ENCODE measurements at places on chromosomes 16 and 17.

DNA sequence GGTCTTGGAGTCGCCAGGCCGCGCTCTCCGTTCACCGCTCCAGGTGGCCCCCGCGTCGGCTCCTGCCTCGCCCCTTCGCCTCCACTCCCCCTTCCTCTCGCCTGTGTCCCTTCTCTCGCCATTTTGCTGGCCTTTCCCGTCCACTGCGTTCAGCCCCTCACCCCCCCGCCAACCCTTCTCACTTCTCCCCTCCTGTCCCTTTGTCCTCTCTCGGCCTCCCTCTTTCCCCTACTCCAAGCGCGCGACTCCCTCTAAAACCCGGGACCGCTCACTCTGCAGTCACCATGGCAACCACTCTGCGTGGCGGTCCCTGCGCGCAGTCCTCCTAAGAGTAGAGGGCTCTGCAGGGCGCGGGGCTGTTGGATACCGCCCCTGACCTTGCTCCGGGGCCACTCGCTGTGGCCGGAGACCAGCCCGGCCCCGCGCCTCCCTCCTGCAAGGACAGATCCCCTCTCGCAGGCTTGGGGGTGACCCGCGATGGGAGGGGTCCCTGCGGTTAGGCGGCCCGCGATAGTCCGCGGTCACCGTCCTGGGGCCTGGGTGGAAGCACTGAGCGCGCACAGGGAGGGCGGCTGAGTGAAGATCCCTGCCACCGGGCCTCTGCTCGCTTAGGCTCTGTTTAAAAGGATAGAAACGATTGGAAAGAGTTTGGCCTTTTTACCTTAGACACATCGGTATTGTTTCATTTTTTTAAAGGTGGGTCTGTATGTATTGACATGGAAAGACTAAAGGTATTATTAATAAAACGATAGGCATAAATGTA lies 454 bp downstream of the CCDC40 start:
- DNase-seq, result peak; percentile 88

DNA sequence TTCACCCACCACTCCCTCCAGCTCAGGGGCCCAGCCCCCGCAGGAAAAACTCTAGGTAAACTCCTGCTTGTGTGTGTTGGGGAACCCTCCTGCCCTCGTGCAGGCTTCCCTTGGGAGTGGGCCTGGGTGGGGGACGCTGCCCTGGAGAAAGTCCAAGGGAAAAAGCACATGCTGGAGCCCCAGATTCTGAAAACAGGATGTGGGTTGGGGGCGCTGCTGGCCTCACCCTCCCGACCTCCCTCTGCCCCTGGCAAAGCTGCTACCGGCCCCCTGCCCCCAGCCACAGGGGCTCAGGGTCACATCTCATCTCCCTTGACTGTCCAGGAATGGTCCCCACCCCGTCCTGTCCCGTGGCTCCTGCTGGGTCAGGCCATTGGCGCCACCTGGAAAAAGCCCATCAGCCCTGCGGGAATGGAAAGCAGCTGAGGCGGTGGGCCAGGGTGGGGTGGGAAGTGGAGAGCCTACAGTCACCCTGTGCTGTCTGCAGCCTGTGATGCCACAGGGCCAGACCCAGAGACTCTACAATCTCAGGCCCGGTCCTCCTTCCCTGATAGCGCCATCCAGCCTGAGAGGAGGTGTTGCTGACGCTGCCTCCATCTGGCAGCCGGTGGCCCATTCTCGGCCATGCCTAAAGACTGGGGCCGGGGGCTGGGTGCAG lies 2.5 kb upstream of the GJD3 start:
- DNase-seq, result no peak

- no peak for DNase-seq
These were observed 12.9 kb downstream of the ITGAX start for GRCh38 chr16:31367853-31368252.

DNA sequence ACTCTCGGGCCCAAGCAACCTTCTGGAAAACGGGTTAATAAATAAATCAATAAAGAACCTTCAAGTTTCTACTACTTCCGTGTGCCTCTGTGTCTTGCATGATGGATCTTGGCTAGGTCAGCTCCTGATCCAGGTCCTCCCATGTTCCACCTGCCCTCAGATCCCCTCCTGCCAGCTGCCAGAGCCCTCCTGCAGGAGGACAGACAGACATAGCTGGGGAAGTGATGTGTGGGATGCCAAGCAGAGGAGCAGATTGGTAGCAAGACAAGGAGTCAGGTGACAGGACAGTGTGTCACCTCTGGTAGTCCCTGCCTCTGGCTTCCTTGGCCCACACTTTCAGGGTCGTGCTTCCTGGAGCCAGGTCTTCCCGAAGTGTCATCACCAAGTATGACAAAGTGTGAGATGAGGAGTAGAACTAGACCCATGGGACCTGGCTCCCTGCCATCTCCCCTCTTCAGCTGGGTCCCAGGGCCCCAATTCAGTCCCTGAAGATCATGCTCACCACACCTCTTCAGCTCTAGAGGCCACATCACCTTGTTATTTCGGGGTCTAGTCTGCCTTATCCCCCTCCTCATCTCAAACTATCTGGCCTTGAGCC lies 1.0 kb upstream of the EPN3 start:
- DNase-seq, result no peak

GRCh38 chr17:60602385-60602742 lies 2.4 kb downstream of the PPM1D start:
- DNase-seq, result no peak

- no peak for DNase-seq
These were observed 22.9 kb downstream of the MMD start for GRCh38 chr17:55398689-55399088.

GRCh38 chr16:732936-733335 lies 6.0 kb downstream of the HAGHL start:
- no peak for DNase-seq

- no peak for DNase-seq
These were observed 33.2 kb downstream of the USP32 start for GRCh38 chr17:60358606-60359225.

DNA sequence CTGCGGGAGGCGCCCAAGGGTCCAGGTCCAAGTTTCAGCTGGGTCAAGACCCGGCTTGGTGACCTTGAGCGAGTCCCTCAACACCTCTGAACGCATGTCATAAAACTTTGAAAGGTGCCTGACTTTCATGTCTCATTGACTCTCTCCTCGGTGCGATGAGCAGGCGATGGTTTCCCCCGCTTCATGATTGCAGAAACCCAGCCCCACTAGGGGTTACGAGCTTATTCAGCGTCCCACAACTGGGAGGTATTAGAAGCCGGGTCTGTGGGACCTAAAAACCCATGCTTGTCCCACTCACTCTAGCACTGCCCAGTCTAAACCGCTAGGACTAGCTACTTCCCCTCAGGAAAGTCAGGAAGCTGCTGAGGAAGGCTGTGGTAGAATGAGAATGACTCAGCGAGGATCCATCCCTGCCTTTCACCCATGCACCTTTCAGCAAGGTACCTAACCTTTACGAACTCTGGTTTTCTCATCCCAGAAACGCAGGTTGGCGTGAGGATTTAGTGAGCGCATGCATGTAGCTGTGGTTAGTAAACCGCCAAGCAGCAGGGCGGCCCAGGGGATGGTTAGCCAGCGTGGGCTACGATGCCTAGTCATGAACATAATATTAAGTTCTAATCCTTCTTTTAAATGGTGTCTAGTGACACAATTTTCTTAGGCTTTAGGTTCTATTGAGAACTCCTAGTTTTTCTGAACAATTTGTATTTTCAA lies 26.2 kb upstream of the RFFL start:
- no peak for DNase-seq

GRCh38 chr16:57994778-57995177 lies 5.7 kb downstream of the ZNF319 start:
- peak; percentile 77 for DNase-seq

DNA sequence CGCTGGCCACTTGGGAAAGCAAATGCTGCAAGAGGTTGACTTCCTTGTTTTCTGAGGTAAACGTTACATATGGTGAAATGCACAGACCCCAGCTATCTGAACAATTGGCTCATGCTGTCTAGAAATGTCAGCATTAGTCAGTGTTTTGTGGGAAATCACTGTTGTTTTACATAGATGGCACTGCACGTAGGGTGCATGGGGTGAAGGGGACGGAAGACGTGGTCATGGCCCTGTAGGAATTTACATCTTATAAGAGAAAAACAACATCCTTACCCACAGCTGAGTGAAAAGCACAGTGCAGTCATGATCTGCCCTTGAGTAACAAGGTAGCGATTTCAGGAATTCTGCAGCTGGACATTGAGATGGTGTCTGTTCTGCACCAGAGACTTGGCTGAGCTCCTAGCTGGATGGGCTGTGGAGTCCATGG lies 15.2 kb downstream of the RPTOR start:
- DNase-seq, result no peak

DNA sequence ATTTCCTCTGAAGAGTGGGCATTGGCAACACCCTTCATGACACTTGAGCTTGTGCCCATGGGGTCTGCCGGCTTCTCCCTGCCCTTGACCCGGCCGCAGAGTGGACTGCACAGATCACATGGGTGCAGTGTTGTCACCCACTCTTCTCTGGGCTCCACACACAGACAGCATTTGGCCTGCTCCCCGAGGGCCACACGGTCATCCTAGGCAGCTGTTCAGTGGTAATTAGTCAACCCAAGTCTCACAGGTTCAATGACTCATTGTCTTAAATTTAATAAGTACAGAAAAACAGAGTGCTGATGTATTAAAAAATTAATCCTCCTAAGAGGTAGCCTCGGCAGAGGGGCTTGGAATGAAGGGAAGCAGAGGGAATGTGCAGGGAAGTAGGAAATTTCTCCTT lies 204.8 kb downstream of the MSI2 start:
- DNase-seq, result no peak

DNA sequence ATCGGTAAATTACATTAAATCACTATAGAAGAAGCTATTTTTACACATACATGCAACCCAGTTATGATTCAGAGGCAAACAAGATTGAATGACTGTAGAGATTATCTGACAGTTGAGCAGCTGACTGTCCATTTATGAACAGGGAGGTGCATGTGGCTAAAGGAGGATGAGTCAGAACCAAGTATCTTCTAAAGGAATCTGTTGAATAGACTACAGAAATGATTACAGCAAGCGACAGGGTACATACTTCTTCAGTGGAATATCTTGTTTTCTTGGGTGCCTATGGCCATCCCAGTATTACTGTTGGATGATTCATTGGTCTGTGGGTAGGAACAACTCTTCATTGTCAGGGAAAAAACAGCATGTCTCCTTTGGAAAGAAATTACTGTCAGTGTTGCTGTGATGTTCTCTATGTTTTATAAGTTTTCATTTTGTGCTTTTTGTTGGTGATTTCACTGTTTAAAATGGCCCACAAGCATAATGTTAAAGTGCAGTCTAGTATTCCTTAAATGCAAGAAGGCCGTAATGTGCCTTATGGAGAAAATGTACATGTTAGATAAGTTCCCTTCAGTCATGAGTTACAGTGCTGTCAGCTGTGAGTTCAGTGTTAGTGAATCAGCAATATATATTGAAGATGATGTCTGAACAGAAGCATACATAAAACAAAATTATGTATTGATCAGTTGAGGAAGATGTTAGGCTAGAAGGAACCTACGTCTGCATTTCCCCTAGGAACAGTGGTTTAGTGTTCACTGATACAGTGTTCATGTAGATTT lies 27.0 kb downstream of the CBFB start:
- no peak for DNase-seq

GRCh38 chr16:78988361-78988969 lies 612.1 kb downstream of the MAF start:
- no peak for DNase-seq

DNA sequence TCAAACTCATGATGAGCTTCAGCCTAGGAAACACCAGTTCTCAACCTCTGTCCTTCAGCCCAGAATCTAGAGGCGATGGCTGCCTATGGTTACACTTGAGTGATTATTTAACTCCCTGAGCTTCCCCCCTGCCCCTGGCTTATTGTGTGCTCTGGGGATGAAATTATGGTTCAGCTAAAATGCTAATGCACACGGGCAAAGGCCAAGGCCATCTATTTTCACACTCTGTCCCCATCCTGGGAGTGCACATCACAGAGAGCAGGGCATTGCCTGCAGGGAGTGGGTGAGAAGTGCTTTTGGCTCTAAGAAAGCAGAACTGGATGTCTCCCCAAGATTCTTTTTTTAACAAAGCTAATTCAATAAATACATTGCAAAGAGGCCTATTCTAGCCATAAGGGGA lies 21.6 kb upstream of the CACNG5 start:
- no peak for DNase-seq

DNA sequence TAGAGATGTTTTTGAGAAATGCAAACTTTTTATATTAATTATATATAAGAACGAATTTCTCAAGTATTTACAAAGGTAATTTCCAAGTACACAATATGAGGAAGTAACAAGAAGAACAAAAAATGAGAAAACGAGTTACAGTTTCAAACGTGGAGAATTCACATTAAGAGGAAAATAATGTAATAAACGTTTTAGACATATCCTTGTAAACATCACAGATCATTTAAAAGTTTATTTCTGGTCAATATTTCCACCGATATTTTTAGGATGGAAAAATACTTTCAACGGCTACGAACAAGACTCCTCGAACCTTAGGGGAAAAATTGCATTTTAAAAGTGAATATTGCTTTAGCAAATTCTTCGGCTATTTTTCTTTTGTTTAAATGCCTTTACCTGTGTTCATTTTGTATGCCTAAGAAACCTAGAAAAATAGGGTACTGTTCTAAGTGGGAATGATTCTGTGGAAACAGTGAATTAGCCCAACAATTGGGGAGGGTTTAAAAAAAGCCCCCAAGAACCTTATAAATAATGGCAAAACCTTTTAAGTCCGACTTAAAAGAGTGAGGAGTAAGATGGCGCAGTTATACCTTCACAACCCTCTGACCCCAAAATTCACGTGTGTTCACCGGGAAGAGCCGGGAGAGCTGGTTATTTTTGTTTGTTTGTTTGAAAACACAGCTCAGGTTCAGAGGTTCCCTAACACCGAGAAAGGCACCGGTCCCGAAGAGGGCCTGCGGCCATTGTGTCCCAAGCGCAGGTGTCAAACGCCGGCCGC lies 3.3 kb downstream of the HNF1B start:
- DNase-seq, result no peak

DNA sequence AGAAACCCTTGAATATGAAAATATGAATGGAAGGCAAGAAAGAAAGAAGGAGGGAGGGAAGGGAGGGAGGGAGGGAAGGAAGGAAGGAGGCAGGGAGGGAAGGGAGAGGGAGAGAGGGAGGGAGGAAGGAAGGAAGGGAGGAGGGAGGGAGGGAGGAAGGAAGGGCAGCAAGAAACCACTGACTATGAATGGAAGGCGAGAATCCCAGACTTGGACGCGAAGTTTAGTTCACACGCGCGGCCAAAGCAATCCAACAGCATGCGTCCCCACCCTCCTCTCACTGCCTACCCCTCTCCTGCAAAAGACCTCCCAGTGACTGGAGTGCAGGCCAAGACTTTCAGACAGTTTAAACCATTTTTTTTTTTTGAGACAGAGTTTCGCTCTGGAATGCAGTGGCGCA lies 7.9 kb upstream of the SMARCD2 start:
- no peak for DNase-seq

Measured in WERI-Rb-1 (cell line).